ENCODE measurements at places on chromosomes 2 and 18.

DNA sequence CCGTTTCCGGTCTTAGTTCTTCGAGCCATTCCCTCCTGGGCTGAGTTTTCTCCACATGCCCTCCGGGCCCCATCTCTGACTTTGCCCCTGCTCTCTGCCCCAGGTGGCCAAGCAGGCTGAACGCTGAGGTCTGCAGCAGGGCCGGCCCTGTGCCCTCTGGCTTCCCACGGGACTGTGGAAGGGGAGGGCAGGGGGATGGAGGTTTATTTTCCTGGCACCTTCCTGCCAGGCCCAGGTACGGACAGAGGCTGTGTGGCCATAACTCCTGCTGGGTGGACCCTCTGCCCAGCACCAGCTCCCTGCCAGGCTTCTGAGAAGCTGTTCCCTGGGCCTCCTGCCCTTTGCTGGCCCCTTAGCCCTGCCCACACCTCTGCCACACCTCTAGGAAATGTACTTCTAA, 164.0 kb downstream of the TFCP2L1 start:
- DNase-seq, result no peak

DNA sequence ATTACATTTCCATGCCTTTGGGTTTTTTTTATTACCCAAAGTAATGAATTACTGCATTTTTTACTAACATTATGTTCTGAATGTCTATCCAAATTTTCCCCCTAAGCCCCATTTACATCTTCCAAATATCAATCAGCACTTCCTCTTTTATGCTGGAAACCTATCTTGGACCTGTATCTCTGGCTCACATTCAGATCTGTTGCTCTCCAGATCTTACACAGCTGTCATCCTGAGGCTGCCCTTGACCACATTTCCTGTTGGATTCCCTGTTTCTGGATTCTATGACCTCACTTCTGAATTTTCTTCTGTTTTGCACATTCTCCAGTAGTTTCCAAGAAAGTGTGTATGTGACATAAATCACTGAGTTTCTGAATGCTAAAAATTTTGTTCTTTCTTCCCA, 146.7 kb downstream of the PDE1A start:
- no peak for DNase-seq

DNA sequence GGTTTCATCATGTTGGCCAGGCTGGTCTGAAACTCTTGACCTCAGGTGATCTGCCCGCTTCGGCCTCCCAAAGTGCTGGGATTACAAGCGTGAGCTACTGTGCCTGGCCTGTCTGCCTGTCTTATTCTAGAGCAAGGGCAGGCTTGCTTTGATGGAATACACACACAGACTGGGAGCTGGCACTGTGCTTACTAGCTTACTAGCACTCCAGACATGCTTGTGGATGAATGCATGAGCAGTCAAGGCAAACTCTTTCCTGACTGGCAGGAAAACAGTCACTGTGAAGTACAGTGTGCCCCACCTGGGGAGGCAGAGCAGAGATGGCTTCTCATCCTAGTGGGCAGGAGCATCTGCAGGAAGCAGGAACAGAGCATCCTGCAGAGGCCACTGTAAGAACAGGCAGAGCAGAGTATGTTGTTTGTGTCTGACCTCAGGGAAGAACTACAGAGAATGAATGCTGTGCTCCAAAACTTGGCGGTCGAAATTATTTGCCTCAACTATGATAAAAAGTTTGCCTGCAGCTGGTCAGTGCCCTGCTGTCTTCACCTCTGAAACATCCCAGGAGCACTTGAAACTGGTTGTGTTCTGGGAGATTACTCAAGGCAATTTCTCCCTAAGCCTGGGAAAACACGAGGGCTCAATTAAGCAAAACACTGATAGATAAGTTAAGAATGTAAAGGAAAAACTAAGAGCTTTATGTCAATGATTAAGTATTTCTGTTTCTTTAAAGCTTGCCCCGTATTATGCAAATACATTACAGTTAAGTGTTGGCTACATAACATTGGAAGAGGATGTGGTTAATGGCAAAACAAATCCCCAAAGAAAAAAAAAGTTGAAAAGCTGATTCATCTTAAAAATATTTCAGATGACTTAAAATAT, 102.4 kb downstream of the VAPA start:
- DNase-seq, result no peak

- DNase-seq, result no peak
Measured at GRCh38 chr18:1092228-1092627, 187.6 kb downstream of the ADCYAP1 start.

- DNase-seq, result no peak
Measured at GRCh38 chr2:157971702-157972101, 95.6 kb upstream of the ACVR1 start.

DNA sequence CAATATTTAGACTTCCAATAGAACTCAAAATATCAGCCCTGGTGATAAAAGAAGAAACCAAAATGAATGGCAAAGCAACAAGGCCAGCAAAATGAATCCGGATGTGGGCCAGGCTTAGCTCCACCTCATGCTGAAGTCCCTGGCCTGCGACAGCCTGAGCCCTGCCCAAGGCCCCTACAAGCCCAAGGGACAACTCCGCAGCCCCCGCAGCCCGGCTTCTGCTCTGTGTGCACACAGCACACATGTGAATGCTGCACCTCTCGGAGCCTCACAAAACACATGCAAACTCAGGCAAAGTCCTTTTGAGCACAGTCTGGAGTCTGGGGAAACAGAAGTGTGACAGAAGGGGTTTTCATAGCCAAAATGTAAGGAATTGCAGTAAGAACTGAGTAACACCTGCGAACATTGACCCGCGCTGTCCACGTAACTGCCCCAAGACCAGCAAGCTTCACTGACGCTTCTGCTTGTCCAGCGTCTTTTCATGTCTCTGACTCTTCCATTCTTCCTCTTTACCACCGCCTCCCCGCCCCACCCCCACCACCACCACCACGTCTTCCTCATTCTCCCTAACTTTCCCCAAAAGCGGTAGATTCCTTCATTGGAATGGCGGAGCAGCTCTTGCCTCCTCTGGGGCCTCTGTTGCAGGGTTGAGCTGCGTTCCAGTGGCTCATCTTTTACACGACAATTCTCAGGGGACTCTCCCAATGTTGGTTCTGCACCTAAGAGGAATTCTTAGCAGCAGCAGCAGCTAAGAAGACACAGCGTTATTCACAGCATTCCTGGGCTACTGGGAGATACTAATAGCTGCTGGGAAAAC, 136.4 kb upstream of the COPS8 start:
- DNase-seq, result no peak

DNA sequence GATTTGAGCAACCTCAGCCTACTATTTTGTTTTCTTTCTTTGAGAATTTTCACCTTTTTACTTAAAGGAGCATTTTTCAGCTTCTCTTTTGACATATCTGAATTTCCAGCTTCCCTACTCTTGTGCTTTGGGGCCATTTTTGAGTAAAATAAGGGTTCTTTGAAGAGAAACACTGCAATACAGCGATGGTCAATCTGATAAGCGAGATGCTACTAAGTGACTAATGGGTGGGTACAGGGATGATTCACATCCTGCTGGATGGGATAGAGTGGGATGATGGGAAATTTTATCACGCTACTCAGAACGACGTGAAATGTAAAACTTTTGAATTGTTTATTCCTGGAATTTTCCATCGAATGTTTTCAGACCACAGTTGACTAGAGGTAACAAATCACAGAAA, 211.5 kb downstream of the TMEM247 start:
- no peak for DNase-seq

DNA sequence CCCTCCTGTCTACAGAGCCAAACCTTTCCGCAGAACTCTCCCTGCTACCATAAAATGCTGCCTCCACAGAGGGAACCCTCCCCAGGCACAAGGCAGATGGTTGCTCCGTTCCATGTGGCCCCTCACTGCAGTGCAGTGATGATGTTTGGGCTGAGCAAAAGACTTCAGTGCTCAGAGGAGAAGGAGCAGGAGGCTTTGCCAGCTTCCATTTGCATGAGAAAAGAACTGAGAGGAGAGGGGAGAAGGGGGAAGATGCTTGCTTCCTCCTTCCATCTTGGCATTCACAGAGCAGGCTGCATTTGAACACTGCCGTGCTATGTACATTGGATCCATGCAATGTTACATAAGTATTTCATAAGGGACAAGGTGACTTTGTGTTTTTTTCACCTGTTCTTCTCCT, 46.6 kb upstream of the TMEM200C start:
- no peak for DNase-seq
